HFFc6 (cell line): ENCODE measurements at places on chromosomes 2 and 18.
A peak's percentile ranks its signal among the peaks of the same experiment; 100 is the strongest.

GRCh38 chr2:97734061-97735051, 21.0 kb downstream of the ZAP70 start:
- no peak for DNase-seq

DNA sequence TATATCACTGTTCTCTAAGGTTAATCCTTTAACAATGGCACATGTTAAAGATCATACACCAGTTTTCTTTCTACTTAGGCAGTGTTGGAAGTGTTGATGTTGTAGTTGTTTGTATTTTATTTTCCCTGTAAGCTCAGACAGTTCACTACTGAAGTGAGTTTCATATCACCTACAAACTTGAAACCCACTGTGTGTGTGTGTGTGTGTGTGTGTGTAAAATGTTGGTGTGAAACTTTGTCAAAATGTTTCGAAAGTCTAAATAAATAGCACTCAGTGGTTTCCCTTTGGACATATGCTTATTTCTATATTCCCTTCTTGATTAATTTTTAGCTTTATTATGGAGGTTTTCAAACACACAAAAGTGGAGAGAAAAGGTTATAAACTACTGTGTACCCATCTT, 79.8 kb upstream of the CAVIN2 start:
- no peak for DNase-seq

DNA sequence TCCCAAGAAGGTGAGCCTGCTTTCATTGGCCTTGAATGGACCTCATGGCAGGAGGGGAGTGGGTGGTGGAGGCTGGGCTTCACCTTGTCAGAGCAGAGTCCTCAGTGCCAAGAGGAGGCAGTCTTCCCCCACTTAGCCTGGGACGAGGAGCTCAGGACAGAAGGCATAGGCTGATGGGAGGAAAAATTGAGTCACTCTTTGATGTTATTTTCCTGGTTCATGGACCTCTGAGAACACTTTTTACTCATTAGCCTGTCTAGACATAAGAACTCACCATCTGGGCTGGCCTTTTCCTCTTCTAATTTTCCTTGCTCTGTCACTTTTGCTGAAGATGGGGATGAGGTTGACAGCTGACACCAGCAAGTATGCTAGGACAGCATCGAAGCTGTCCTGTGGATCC, 225.7 kb upstream of the TNP1 start:
- peak; percentile 49 for DNase-seq

DNA sequence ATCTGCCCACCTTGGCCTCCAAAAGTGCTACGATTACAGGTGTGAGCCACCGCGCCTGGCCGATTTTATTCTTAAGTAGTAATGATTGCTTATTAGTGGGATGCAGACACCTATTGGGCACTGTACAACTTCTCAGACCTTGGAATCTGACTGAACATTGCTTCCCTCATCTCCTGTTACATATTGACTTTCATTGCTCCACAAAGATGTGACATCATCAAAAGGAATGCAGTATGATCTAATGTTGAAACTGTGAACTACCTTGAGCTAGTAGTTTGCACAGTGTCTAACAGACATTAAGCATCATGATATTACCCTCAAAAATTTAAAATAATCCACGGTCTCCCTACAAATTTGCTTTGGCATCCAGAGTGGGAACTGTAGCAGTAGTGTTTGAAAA, 109.8 kb upstream of the SIX2 start:
- DNase-seq: peak; percentile 33

GRCh38 chr2:101698014-101698843, 722 bp downstream of the MAP4K4 start:
- DNase-seq: no peak

- DNase-seq: no peak
These were observed 132.4 kb upstream of the GPC1 start for GRCh38 chr2:240302933-240303595.

- DNase-seq: no peak
These were observed 25.1 kb downstream of the EFEMP1 start for GRCh38 chr2:55898386-55899040.

DNA sequence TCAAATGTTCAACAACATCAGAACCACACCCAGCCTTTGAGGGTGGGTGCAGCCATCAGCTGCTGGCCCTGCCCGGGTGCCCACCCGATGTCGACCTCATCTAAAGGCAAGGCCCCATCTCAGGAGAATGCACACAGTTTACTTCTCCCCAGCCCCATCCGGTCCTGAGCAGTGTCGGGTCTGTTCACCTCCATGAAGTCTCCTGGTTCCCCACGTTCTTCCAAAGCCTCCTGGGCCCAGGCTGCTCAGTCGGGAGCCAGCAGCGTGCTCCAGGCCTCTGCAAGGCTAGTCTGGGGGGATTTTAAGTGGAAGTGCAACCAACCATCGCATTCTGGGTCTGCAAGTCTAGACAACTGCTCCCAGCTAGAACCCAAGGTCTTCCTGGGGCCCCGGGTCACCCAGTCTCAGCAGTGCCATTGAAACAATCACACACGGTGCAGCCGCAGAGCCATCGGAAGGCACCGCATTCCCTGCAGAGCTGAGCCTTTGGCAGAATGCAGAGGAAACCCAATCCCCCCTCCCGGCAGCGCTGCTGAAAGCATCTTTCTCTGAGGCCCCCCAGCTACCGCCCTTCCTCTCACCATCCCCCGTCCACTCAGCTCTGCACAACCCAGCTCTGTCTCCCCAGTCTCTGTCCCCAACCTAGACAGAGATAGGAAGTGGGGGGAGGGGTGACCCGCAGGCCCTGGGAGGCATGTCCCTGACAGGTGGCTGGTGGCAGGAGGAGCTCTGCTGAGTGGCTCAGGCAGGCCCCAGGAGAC, 8.5 kb downstream of the ESPNL start:
- DNase-seq: no peak

DNA sequence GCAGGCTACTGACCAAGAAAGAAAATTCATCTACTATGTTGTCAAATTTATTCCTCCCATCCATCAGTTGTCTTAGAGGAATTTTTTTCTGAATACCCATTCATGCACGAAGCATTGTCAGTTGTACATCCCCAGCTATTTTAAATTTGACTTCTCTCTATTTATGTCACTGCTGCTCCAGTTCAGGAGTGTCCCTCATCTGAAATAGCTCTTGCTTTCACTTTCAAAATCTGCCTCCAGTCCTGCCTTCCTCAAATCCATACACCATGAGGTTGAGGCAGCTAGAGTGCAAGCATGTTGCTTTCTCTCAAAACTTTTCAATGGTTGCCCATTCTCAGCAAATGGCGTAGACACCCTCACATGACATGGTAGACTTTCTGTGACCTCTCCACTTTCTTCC, 335.4 kb upstream of the CDH2 start:
- DNase-seq: no peak

DNA sequence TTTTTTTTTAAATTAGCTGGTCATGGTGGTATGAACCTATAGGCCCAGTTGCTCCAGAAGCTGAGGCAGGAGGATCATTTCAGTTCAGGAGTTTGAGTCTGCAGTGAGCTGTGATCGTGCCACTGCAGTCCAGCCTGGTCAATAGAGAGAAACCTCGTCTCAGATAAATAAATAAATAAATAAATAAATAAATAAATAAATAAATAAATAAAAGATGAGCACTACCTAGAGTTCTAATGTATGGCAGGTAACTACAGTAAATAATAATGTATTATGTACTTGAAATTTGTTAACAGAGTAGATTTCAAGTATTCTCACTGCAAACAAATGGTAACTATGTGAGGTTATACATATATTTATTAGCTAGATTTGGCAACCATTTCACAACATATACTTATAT, 697.9 kb upstream of the ID2 start:
- no peak for DNase-seq

GRCh38 chr2:29420999-29421782, 306.0 kb downstream of the CLIP4 start:
- no peak for DNase-seq

GRCh38 chr2:69012310-69013141, 453 bp upstream of the ANTXR1 start:
- DNase-seq: no peak

DNA sequence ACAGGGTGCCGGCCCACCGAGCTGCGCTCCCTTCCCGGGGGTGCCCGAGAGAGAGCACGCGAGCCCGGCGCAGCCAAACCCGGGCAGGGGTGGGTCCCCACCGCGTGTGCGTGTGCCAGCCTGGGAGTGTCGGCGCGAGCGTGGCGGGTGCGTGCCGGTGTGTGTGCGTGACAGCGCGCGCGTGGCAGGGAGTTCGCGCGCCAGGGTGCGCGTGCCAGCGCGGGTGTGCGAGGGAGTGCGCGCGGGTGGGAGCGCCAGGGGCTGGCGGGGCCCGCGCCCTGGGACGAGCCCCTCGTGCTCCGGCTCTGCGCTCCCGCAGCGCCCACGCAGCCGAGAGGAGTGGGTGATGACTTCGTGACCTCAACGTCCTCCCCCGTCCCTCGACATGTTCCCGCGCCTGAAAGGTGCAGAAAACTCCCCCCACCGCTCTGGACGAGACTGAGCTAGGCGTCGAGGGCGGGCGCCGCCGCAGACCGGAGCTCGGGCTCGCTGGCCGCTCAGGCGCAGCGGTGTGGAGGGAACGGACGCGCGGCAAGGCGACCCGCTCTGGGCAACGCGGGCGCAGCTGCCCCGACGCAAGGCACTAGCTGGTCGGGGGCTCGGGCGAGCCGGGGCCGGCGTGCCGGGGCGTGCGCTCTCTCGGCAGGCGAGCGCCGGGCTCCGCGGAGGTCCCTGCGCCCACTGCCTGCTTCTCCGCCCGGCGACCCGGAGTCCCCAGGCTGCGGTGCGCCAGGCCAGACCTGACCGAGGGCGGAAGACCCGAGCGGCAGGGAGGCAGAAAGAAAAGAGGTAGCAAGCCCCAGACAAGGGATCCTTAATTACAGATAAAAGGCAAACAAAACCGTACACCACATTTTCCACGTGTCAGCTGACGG, 582.8 kb downstream of the ZEB2 start:
- DNase-seq: peak; percentile 7

DNA sequence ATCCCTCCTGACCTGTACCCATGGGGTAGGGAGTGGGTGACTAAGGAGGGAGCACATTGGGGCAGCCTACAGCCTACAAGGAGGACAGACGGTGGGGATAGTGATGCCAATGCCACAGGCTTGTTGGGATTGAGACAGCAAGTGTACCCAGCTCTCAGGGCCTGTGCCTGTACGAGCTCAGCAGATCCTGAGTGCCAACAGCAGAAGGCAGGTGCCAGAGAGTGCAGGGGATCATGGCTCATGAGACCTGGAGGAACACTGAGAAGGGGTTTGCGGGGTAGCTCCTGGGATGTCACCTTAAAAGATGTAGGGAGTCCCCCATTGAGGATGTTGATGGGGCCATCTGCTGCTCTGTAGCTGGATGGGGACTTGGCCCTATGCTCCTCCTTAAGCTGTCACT, 10.3 kb upstream of the SNED1 start:
- no peak for DNase-seq

DNA sequence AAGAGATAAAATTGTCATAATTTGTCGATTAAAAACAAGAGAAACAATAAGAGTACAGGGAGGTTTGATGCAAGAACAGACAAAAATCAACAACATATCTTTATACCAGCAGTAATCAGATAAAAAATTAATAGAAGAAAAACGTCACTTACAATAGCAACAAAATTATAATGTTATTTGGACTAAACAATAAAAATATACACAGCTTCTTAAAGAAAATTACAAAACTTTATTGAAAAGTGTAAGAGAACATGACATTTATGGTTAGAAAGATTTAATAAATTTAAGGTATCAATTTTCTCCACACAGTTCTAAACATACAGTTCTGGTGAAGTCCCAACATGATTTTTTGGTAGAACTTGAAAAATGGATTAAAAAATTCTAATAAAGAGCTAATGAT, 12.8 kb downstream of the RNF138 start:
- no peak for DNase-seq

- no peak for DNase-seq
These were observed 43.0 kb upstream of the SLC1A4 start for GRCh38 chr2:64945973-64946768.

GRCh38 chr2:221434142-221434541, 138.0 kb downstream of the EPHA4 start:
- DNase-seq: no peak

DNA sequence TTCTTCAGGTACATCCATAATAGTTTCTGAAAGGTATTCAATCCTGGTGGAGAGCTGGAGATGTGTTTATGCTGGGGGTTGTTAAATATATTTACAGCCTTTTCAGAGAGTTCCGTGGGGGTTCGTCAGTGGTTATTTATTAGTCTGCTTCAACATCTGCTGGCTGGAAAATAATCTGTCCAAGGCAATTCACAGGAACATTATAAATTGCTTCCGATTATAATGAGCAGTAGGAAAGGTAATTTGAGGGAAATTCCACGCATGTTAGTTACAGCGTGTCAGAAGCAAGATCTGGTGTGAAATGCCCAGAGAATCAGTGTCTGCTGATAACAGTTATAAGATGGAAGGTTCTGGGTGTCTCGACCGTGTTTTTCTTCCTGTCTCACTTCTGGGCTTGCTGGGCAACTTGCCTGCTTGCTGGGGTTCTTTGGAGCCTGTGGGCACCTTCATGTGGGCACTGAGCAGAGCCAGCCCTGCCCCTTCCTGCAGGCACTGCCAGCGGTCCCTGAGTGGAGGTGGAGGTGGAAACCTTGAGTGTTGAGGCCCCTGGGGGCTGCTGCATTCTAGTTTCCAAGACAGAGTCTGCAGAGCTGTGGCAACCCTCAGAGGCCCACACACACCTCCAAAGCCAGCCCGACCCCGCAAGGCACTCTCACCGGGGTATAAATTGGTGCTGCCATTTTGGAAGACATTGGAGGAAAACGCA, 185.7 kb downstream of the FAM210A start:
- no peak for DNase-seq

GRCh38 chr18:3418083-3418482, 31.9 kb upstream of the TGIF1 start:
- DNase-seq: no peak

GRCh38 chr2:62663920-62664795, 41.4 kb upstream of the EHBP1 start:
- peak; percentile 64 for DNase-seq

- no peak for DNase-seq
These were observed 157.8 kb downstream of the C1D start for GRCh38 chr2:67904966-67905365.
